ENCODE measurements at places on chromosomes 3 and 15.

DNA sequence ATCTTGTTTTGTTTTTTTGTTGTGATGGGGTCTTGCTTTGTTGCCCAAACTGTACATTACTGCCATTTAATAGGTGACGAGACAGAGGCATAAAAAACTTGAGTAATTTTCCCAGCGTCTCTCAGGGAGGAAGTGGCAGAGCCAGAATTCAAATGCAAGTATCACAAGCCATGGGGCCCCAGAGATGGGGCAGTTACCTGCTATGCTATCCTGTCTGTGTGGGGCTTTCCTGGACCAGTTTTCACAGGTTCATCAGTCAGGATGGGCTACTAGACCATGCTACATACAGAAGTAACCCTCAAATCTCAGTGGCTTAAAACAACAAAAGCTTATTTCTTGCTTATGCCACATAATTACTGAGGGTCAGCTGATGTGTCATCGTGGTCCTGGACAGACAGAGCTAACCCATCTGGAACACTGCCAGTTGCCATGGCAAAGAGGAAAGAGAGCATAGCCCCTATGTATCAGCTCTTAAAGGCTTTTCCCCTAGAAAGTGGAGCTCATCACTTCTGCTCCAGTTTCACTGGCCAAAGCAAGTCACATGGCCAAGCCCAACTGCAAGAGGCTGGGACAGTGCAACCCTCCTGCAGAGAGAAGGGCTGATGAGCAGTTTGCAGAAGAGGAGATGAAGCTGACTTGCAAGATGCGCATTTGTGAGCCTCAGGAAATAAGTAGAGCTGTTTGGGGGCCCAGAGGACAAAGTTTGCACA, 31.7 kb upstream of the SYNM start:
- DNase-seq, result peak; percentile 5
- H3K27ac ChIP-seq, result no peak overlapping the region
- H3K4me3 ChIP-seq, result no peak overlapping the region
- H3K27me3 ChIP-seq, result no peaks in the 10 kb centered on the region

DNA sequence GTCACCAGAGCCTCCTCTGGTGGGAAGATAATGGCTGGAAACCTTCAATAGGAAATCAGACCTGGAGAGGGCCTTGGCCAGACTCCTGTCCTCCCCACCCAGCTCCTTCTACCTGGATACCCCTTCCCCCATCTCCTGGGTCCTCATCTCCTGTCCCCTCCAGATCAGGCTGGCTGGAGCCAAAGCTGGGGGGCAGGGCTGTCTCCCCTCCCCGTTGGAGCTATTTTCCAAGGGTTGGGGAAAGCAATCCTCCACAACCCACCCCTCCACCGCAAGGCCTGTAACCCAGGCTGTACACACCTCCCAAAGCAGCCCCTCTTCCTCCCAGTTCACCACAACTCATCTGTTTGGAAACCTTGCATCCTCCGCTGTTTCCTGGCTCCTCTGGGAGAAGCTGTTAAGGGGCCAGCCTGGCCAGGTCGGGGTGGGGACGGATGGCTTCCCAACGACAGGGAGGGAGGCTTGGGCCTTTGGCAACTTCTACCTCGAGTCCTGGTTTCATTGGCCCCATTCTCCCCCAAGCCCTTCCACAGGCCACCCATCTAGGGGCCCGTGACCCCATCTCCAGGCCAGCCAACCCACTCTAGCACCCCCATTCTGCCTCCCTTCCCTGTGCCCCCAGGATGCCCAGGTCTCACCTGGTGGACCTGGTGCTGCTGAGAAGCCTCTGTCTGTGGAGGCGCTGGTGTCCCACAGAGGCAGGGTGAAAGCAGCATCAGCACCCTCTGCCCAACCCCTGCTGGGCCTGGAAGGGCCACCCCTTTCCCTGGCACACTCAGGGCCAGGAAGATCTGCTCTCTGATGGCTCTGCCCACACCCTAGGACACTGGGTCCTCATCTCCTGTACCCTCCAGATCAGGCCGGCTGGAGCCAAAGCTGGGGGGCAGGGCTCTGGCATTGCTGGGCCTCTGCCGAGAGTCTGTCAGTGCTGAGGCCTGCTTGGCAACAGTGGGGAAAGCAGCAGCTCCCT, 22.1 kb upstream of the GOLGA6C start:
- no peak overlapping the region for H3K4me3 ChIP-seq
- peaks cover 77% of the 10 kb centered on the region for H3K27me3 ChIP-seq
- DNase-seq, result no peak
- H3K4me1 ChIP-seq, result no peaks in the 10 kb centered on the region
- H3K36me3 ChIP-seq, result no peaks in the 10 kb centered on the region

GRCh38 chr3:19073341-19074105, 74.8 kb upstream of the KCNH8 start:
- no peak for DNase-seq
- H3K27ac ChIP-seq, result no peak overlapping the region

- H3K36me3 ChIP-seq, result no peaks in the 10 kb centered on the region
- no peak for DNase-seq
- H3K27me3 ChIP-seq, result no peaks in the 10 kb centered on the region
- no peak overlapping the region for H3K4me3 ChIP-seq
- no peak overlapping the region for H3K27ac ChIP-seq
Observed at GRCh38 chr3:98223907-98224672, 40.0 kb upstream of the OR5H6 start.

- peak; percentile 60 for DNase-seq
- peaks cover 18% of the 10 kb centered on the region for H3K36me3 ChIP-seq
- peaks cover 4% of the 10 kb centered on the region for H3K4me1 ChIP-seq
- no peaks in the 10 kb centered on the region for H3K27me3 ChIP-seq
- peak overlapping the region; percentile 29 for H3K27ac ChIP-seq
- H3K4me3 ChIP-seq, result no peak overlapping the region
Observed at GRCh38 chr3:160434071-160434470, 15.5 kb downstream of the TRIM59 start.

DNA sequence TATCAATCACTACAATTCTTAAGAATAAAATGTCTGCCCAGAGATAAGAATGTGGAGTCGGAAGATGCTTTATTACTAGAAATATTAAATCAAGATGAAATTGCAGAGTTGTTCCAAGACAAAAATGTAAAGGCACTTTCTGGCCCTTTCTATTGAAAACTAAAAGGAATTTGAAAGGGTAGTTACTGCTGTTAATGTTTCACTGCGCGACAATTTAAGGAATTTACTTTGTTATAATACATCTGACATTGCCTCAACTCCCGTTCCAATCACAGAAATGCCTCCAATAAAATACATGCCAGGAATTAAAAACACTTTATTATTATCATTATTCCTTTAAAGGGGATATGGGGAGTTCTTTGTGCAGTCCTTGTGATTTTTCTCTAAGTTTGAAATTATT, 26.4 kb downstream of the RSL24D1 start:
- H3K27me3 ChIP-seq, result no peaks in the 10 kb centered on the region
- no peak for DNase-seq
- no peaks in the 10 kb centered on the region for H3K36me3 ChIP-seq
- no peaks in the 10 kb centered on the region for H3K4me1 ChIP-seq
- no peak overlapping the region for H3K27ac ChIP-seq
- H3K4me3 ChIP-seq, result no peak overlapping the region

GRCh38 chr3:146715170-146715569, 110.0 kb upstream of the PLSCR5 start:
- no peak overlapping the region for H3K4me3 ChIP-seq
- H3K27ac ChIP-seq, result no peak overlapping the region
- no peaks in the 10 kb centered on the region for H3K4me1 ChIP-seq
- H3K36me3 ChIP-seq, result no peaks in the 10 kb centered on the region
- peak; percentile 1 for DNase-seq

DNA sequence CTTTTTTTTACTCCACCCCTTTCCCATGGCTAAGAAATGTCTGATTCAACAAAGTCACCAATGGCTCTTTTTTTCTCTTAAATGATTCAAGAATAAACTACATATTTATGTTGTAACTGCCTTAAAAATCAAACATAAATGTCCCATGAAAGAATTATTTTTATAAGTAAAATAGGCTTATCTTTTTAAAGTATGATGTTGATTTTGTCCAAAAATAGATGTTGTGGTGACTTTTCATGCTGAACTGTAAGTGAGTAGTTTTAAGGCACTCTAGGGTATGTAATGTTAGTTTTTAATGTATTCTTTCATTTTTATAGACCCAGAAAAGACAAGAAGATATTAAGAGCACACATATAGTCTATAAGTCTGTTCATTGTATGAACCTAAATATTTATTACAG, 594.9 kb downstream of the NLGN1 start:
- H3K36me3 ChIP-seq, result no peaks in the 10 kb centered on the region
- no peaks in the 10 kb centered on the region for H3K27me3 ChIP-seq
- peaks cover 4% of the 10 kb centered on the region for H3K4me1 ChIP-seq

DNA sequence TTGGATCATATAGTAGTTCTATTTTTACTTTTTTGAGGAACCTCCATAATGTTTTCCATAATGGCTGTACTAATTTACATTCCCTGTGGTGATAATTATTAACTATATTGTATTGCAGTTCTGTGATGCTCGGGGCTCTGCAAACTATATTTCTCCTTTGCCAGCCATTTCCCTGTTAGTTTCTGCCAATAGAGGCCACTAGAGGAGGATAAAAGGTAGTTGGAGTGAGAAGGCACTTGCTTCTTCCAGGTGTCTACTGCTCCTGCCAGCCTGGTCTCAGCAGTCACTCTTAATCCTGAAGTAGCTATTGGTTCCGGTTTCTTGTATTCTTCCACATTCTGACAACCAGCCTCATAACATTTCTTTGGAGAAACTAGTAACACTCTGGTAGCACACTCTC, 233.9 kb upstream of the GBE1 start:
- no peaks in the 10 kb centered on the region for H3K4me1 ChIP-seq
- H3K27ac ChIP-seq, result no peak overlapping the region
- no peaks in the 10 kb centered on the region for H3K36me3 ChIP-seq
- no peak for DNase-seq
- H3K27me3 ChIP-seq, result no peaks in the 10 kb centered on the region

GRCh38 chr3:113600418-113601182, 68.2 kb downstream of the SIDT1 start:
- no peak overlapping the region for H3K4me3 ChIP-seq
- no peaks in the 10 kb centered on the region for H3K4me1 ChIP-seq
- no peak overlapping the region for H3K27ac ChIP-seq
- H3K27me3 ChIP-seq, result peaks cover 19% of the 10 kb centered on the region
- no peak for DNase-seq
- no peaks in the 10 kb centered on the region for H3K36me3 ChIP-seq

GRCh38 chr3:179324270-179324754, 1.5 kb downstream of the ZNF639 start:
- peak; percentile 65 for DNase-seq
- peaks cover 9% of the 10 kb centered on the region for H3K36me3 ChIP-seq
- peaks cover 3% of the 10 kb centered on the region for H3K4me1 ChIP-seq
- peak overlapping the region; percentile 3 for H3K27ac ChIP-seq

DNA sequence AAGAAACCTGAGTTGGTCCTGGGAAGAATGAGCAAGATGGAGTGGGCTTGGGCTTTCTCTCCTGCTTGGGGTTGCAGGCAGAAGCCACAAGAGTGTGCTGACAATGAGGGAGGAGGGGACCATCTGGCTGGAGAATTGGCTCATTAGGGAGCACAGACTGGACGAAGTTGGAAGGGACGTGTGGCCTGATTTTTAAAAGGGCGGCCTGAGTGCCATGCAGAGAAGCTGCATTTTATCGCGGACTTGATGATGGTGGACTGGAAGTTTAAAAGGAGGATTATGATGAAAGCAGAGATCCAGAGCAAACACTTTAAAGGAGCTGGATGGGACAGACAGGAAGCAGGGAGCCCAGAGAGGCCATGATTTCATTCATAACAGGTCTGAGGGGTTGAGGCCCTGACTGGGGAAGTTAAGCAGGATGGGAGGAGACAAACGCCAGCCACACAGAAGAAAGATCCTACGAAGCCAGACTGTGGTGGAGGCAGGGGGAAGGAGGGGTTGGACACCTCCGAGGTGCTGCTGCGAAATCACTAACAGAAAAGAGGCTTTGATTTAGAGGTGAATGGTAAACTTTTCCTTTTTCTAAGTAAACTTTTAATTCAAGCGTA, 23.6 kb downstream of the TLNRD1 start:
- no peak for DNase-seq
- no peaks in the 10 kb centered on the region for H3K27me3 ChIP-seq
- no peak overlapping the region for H3K27ac ChIP-seq
- H3K4me1 ChIP-seq, result peaks cover 10% of the 10 kb centered on the region
- H3K4me3 ChIP-seq, result no peak overlapping the region

- no peak overlapping the region for H3K4me3 ChIP-seq
- no peak overlapping the region for H3K27ac ChIP-seq
- no peak for DNase-seq
- H3K27me3 ChIP-seq, result no peaks in the 10 kb centered on the region
- H3K36me3 ChIP-seq, result peaks cover 33% of the 10 kb centered on the region
Observed at GRCh38 chr15:90271459-90272166, 6.1 kb downstream of the NGRN start.

Measured in IMR-90 (cell line).